ENCODE measurements at places on chromosomes 7 and 10.

DNA sequence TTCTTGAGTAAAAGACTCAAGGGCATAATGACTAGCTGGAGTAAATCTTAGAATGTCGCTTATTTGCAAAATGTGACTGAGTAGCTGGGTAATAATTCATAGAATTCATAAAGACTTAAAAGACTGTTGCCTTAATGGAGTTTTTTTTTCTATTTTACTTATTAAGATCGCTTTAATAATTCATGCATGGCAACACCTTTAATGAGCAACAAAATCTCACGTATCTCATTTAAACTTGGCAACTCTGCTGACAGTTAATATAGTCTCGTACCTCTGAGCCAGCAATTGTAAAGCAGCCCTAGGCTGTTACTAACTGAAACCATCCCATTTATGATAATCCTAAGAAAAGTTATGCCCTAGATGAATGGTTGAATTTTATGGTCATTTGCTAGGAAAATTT lies 87.8 kb upstream of the SLC26A5 start:
- no peak for DNase-seq

DNA sequence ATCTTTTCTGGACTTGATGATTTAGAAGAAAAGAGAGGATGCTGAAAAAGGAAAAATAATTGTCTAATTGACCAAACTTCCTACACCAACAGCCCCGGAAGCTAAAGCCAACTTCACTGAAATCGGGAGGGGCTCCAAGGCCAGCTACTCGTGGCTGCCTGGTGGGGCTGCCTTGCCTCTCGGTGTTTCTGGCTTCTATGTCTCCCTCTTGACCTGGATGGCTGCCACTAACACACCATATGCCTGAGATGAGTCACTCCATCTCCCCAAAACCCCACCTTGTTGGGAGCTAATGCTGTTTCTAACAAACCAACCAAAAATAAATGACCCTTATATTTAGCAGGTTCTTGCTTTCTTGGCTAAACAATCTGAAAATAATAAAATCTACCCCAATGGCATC lies 87.6 kb upstream of the AFAP1L2 start:
- no peak for DNase-seq

- DNase-seq = no peak
Observed at GRCh38 chr7:55325371-55325792, 39.8 kb upstream of the LANCL2 start.

DNA sequence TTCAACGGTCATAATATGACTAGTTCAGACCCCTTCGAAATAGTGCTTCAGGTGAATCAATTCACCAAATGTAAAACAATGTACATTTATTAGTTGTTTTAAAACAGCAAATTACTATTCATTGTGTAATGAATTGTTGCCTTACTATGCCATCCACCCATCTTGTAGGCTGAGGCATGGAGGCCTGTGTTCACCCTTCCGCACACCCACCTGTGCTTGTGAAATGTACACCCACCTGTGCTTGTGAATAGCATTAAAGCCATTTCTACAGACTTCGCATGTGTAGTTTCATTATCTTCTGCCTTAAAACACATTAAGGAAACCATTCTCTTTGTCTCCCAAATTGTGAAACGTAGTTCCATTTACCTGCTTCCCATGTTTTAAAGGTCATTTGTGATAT lies 16.8 kb downstream of the CLRN3 start:
- DNase-seq = no peak

DNA sequence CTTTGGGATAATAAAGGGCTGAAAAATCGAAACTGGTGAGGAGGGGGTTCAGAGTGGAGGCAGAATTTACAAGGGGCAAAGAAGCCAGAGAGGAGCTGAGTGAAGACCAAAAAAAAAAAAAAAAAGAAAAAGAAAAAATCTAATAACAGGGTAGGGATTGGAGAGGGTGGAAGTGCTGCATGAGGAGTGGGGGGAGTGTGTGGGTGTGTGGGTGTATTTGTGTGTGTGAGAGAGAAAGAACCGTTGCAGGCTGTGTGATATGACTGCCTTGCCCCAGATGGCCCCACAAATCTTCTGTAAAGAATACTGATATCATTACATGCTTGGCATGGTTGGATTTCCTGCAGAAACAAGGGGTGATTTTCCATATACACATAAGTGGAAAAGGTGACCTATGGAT lies 207.8 kb upstream of the IMMP2L start:
- DNase-seq = no peak

- no peak for DNase-seq
Observed at GRCh38 chr10:76582531-76582930, 1055.1 kb downstream of the KCNMA1 start.

DNA sequence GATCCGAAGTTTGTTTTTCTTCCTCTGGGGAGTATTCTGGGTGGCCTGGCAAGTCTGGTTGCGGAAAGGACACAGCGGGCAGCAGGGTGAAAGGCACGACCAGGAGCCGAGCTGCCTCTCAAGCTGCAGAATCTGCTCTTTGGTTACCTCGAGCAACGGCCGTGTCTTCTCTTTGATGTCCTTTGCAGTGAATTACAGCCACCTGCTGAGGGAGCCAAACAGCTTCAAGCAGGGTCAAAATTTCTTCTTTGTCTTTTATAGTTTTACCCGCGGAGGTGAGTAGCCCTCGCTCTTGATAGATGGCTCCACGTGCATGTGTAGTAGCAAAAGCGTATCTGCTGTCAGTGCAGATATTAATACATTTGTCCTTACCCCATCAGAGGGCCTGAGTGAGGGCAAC lies 177.3 kb upstream of the MBL2 start:
- DNase-seq = no peak

DNA sequence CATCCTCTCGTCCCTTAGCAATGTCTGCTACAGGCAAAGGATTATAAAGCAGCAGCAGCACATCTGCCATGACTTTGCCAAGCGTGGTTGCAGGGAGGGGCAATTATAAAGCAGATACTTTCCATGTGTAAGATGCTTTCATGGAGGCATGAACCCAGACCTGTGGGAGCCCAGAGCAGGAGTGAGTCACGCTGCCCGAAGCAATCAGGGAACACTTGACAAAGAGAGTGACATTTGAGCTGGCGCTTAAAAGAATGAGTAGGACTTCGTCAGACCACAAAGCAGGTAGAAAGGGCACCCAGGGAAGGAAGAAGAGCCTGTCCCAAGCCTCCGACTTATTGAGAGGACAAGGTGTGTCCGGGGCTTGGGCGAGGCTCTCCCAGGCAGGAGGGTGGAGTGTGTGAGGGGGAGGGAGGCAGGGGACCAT lies 147.2 kb downstream of the MYOF start:
- no peak for DNase-seq

Measured in dermis microvascular lymphatic vessel endothelial cell (primary cell).